ENCODE measurements at places on chromosomes 7 and 10.
A peak's percentile ranks its signal among the peaks of the same experiment; 100 is the strongest.

GRCh38 chr10:97503406-97503805, 4.7 kb downstream of the UBTD1 start:
- no peak for DNase-seq

GRCh38 chr10:121974535-121975294, at the start of gene NSMCE4A:
Gene NSMCE4A, minus strand, starts transcription at chr10:121975217. Its CDS starts 52 bp downstream, at chr10:121975165.
- peak; percentile 25 for DNase-seq

- DNase-seq: no peak
Measured at GRCh38 chr7:79664884-79665676, 211.6 kb upstream of the MAGI2 start.

GRCh38 chr7:107870427-107871000, 20.5 kb upstream of the DLD start:
- no peak for DNase-seq

DNA sequence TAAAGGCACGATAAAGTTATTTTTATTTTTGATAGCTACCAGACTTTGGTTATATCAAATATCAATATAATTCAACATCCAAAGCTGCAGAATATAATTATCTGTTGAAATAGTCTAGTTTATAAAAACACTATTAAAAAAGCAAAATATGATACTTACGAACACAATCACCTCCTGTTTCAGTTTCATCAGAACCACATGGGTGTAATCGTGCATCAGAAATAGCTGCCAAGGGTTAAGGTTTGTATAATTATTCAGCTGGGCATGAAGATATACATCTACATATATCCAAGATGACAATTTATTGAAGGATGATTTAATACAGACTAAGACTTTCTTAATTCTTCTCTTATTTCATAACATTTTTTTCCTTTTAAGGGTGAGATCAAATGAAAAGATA, 20.3 kb downstream of the VWDE start:
- DNase-seq: peak; percentile 1

DNA sequence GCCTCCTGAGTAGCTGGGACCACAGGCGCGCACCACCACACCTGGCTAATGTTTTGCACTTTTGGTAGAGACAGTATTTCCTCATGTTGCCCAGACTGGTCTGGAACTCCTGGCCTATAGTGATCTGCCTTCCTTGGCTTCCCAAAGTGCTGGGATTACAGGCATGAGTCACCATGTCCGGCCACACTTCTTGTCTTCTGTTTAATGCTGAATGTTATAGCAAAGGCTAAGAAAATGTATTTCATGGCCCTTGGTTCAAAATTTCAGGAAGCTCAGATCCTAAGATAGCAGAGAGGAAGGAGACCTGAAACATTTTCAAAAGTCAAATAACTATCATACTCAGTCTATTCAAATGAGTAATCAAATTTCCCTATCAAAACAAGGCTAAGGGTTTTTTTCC, 229.6 kb downstream of the BAMBI start:
- DNase-seq: no peak

DNA sequence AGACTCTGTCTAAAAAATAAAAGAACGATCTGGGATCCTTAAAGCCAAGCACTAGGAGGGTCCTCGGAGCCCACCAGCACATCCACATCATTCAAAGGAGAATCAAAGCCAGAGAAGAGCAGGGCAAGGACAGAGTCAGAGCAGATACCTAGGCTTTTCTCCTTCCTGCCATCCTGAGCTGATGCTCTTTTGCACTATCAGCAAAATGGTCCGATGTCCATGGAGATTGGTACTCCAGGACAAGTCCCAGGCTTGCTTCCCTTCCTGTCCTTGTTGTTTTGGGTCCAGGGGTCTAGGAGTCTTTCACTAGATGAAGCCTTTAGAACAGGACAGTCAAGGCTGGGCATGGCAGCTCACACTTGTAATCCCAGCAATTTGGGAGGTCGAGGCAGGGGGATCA, 58.0 kb upstream of the ELN start:
- DNase-seq: no peak

GRCh38 chr10:7119325-7120015, 291.4 kb downstream of the SFMBT2 start:
- no peak for DNase-seq

- DNase-seq: peak; percentile 86
Measured at GRCh38 chr10:15738270-15738925, 18.7 kb upstream of the ITGA8 start.

DNA sequence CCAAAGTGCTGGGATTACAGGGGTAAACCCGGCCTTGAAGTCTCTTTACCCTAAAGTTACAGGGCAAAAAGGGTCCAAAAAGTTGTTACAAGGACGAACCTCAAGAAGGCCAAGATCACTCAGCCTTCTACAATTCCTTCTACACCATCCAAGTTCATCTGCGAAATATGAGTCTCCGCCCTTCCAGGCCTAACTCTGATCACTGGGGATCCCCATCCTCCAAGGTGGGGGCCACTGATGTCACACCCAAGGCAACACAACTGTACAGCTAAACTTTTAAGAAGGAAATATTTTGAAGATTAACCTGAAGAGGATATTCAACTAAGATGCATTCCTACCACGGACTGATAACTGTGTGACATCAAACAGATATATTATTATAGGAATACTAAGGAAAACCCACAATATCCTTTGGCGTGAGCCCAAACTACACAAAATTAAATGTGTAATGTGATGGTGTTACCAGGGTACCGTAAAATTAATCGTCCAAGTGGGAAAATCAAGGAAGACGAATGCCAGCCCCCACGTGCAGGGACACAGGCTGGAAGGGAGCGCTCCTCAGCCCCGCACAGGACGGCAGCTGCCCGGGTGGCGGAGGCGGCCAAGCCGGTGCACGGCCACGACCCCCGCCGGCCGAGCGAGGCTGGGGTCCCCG, 1.0 kb downstream of the PAXIP1 start:
- no peak for DNase-seq

DNA sequence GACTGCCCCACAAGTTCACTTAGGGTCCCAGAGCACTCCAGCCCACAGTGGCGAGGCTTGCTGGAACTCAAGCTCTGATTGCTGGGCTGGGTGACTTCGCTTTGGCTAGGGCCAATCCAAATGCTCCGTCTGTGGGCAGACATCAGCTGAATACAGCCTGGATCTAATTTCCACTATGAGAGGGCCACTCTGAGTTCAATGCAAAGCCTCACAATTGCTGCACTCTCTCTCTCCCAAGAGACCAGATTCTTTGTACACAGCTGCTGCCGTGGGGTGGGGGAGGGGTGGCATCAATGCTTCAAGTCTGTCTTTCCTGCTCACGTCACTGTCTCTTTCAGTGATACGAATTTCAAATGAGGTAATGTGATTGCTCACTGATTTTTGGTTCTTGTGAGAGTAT, 47.3 kb upstream of the BPGM start:
- DNase-seq: no peak

- no peak for DNase-seq
Measured at GRCh38 chr7:49781996-49782395, 8.6 kb downstream of the VWC2 start.

GRCh38 chr7:135718219-135718618, 9.8 kb downstream of the SLC13A4 start:
- no peak for DNase-seq

GRCh38 chr7:6360841-6361240, 86.9 kb downstream of the DAGLB start:
- no peak for DNase-seq

DNA sequence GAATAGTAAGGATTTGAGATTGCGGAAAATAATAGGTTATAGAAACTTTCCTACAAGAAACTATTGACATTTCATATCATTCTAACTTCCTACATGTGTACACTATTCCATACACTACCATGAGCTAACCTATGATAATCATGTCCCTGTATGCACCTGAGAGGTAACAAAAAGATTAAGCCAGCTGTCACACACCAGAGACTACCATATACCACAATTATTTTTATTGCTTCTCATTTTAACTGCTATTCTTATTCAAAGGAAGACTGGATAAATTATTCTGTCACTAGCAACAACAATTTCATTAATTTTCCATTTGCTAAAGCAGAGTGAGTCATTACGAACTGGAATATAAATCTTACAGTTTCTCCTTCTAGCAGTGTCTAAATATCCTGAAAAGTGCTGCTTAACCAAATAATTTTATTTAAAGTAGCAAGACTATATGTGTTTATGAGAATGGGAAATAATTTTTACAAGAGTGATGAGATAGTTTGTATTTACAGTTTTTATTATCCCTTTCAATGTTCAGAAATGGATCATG, 235.6 kb upstream of the DKK1 start:
- no peak for DNase-seq

- DNase-seq: no peak
Measured at GRCh38 chr10:44389150-44389549, 4.3 kb upstream of the CXCL12 start.

GRCh38 chr7:150715293-150715692, 1.1 kb upstream of the GIMAP1 start:
- no peak for DNase-seq

GRCh38 chr10:69093933-69094332, 6.0 kb downstream of the SRGN start:
- DNase-seq: no peak

DNA sequence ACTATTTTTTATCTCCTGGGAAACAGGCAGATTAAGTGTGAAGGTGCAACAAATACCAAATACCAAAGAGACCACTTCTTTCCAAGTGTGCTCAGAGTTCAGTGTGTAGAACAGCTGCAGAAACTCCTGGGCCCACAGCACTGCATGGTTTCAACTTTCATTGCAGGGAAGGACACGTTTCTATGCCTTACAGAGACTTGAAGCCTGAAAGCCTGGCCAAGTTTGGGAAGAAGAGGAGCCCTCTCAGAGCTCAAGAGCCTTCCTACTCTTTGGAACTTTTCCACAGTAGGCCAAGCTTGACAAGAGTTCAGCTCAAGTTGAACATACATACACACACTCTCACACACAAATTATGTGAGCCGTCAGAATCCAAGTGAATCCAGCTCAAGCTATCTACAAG, 2.5 kb downstream of the HOXA4 start:
- DNase-seq: no peak

GRCh38 chr7:127949769-127950222, 81.4 kb downstream of the LRRC4 start:
- DNase-seq: no peak

GRCh38 chr7:157903710-157904109, 566.9 kb downstream of the DNAJB6 start:
- DNase-seq: no peak

DNA sequence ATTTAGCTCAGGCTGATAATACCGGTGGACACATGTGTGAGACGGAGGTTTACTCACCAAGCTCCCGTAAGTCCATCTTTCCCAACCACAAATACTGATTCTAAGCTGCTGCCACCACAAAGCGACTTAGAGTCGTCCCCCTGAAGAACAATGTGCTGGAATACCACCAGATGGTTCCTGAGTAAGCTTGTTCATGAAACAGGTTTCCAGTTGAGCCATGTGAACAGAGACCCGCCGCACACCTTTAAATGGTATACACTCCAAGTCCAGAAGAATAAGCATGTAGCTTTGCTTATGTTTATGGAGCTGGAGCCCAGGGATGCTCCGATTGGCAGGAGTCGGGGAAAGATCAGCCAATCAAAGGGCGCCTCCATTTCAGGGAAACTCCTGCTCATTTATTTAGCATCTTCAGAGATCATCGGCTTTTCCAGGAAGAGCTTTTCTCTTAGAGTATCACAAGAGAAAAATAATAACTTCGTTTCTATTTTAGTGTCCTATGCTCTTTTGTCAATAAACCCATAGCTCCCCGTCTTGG, 261.6 kb upstream of the AOAH start:
- no peak for DNase-seq

DNA sequence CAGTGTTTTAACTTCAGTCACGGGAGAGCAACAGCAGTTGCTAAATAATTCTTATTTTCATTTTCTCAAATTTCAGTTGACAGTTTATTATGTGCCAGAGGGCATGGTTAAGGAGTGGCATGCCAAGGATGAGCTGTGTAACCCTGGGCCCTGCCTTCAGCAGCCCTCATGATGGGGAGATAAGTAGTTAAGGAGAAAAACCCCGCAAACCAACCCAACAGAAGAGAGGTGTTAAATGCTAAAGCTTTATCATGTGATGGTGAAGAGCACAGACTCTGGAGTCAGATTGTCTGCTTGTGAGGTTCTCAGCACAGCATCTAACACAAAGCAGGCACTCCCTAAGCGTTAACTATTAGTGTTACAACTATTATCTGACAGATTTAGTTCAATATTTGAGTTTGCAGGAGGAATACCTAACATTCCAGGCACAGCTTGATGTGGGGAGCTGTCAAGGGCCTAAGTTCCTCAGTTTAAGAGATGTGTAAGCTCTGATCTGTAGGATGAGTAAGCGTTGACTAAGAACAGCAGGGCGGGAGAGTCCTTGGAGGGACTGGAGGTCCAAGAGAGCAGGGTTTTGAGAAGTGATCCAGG, 29.6 kb downstream of the STAM start:
- DNase-seq: peak; percentile 27

DNA sequence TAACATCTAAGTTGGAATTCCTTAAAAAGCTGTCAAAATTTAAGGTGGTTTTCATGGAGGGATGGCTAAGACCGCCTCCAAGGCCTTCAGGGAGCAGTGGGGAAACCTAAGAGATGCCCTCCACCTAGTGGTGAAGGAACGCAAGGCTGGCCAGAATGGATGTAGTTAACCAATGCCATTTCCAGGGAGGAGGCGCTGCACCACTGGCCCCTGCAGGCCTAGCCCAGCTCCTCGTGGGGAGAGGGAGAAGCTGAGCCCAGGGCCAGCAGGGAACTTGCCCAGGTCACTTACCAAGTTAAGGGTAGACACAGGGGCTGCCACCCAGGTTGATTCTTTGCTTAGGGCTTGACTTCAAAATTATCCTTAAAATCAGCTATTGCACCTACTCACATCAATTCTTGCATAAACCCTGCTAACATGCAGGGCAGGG, 32.0 kb downstream of the FIGNL1 start:
- peak; percentile 25 for DNase-seq

DNA sequence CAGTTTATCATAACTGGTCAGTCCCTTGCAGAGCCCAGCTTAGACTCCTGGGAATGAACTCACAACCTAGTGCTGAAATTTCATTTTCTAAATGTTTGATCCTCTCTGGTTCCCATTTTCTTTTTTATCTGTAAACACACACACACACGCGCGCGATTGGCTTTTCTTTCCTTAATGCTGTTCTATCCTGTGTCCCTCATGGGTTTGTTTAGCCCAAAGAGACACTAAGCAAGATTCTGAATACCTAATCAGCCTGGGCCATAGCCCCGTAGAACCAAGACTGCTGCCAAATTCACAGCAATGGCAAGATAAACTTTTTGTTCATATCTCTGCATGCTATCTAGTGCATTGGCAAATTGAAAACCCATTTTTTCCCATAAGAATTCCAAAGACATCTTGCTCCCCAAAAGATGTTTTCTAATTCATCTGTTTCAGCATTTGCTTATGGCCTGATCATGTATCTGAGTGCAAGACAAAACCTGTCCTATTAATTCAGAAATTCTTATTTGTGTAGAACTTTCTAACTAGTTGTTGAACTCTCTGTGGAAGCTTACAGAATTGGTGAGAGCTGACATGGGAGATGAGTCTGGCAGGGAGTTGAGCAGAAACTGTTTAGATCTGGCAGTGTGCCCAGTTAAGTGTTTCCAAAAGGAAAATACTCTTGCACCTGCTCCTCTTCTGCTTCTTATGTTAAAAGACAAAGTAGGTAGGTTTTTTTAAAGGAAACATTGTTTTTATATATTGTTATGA, 1.8 kb upstream of the IFIT1 start:
- DNase-seq: no peak

Data from AG09319 (cell line).